ENCODE measurements at places on chromosomes 12 and 14.

- DNase-seq, result no peak
Observed at GRCh38 chr12:54390176-54390667, 5.7 kb upstream of the ZNF385A start.

GRCh38 chr12:99983456-99984258 is 1.1 kb downstream of the ANKS1B start:
- DNase-seq, result no peak

- no peak for DNase-seq
Observed at GRCh38 chr14:53450871-53451270, 297.7 kb upstream of the DDHD1 start.

DNA sequence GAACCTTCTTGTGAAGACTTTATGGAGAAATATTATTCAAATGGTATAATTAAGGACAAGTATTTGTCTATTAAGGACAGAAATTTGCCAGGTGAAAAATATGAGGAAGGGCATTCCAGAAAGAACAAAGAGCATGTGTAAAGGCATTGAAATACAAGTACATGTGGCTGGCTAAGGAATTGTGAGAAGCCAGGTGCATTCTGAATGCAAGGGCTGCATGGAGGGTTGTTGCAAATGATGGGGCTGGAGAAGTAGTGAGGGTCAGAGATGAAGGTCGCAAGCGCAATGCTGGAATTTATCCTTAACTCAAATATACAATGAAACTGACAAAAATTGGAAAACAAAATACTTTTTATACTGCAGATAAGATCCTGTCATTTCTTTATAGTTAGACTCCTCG is 437.7 kb downstream of the ADAMTS20 start:
- DNase-seq, result no peak

GRCh38 chr14:33835677-33836076 is 115.2 kb downstream of the EGLN3 start:
- DNase-seq, result no peak

All from stimulated activated CD8-positive, alpha-beta memory T cell treated with anti-CD3 and anti-CD28 coated beads, Interleukin-4, amount 100 ng/mL, for 4 hours (primary cell).